ENCODE measurements at places on chromosomes 1 and 21.

GRCh38 chr1:37031429-37031828 lies 2.9 kb downstream of the GRIK3 start:
- peak; percentile 63 for DNase-seq

DNA sequence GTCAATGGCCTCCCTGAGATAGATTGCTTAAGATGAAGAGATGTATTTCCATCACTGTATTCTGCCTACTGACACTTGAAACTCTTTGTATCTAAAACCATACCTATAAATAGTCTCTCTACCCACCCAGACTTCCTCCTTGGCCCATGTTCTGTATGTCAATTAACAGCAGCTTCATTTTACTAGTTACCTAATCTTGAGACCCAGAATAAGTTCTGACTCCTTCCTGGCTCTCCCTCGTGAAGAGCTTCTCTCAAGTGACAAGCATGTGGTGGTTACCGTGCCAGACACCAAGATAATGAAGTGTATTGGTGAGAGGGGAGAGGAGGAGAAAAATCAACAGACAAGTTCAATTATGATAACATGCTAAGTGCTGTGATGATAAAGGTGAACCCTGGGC lies 128.8 kb upstream of the RAVER2 start:
- DNase-seq, result no peak

DNA sequence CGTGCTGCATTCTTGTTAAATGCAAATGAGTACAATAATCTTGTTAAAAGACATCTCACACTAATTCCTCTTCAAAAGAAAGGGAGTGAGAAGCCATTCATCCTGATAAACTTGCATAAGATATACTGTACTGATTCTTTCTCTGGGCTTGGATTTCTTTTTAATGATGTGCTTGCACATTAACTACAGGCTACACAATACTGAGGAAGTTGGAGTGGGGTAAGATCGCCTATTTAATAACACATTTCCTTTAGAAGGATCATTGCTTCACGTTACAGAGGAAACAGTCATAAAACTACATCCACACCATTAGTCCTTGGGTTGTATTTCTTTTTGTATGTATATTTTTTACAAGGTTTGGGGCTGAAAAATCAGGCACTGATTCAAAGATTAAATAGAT lies 36.6 kb downstream of the NRIP1 start:
- DNase-seq, result no peak

- peak; percentile 75 for DNase-seq
Observed at GRCh38 chr1:200525090-200525987, 95.2 kb downstream of the KIF14 start.

GRCh38 chr1:198669023-198669698 lies 30.3 kb downstream of the PTPRC start:
- no peak for DNase-seq

DNA sequence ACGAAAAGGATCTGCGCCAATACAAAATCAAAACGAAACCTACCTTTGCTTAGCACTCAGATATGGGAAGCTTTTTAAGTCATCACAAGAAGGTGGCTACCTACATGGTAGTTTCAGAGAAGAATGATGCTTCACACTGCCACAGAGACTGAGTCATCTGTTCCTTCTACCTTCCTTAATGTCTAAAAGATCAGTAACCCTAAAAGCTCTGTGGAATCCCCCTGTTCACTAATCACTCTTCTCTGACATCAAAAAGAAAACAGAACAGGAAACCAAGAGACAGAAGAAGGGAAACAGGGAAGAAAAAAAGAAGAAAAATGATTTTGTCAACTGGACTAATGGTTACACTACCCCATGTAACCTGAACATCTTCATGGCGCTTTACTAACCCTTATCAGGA lies 177.2 kb downstream of the SMYD3 start:
- no peak for DNase-seq

DNA sequence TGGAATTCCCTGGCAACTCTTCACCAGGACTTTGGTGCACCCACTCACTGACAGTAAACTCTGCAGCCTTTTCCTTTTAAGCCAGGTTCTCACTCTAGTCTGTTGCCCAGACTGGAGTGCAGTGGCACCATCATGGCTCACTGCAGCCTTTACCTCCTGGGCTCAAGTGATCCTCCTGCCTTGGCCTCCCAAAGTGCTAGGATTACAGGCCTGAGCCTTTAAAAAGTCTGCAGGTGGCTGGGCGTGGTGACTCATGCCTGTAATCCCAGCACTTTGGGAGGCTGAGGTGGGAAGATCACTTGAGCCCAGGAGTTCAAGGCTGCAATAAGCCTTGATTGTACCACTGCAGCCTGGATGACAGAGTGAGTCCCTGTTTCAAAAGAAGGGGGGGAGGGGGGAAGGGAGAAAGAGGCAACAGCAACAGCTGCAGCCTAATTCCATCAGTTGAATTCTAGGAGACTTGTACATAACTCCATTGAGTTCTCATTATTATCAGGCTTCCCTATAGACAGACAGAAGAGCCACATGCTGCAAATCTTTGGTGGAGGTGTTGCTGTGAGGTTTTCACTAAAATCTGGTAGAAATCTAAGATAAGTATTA lies 8.1 kb upstream of the HNRNPR start:
- DNase-seq, result no peak

GRCh38 chr1:172622541-172622940 lies 36.4 kb upstream of the FASLG start:
- DNase-seq, result no peak

GRCh38 chr1:161705537-161705936 lies 1.5 kb upstream of the FCRLA start:
- DNase-seq, result no peak

- no peak for DNase-seq
Observed at GRCh38 chr1:186511761-186512637, 51.1 kb upstream of the PDC start.

GRCh38 chr1:178645808-178646200 lies 79.2 kb upstream of the RALGPS2 start:
- DNase-seq, result no peak

- DNase-seq, result peak; percentile 40
Observed at GRCh38 chr1:46446646-46447498, 42.8 kb upstream of the DMBX1 start.

- DNase-seq, result no peak
Observed at GRCh38 chr1:200856716-200857357, 15.9 kb upstream of the GPR25 start.

DNA sequence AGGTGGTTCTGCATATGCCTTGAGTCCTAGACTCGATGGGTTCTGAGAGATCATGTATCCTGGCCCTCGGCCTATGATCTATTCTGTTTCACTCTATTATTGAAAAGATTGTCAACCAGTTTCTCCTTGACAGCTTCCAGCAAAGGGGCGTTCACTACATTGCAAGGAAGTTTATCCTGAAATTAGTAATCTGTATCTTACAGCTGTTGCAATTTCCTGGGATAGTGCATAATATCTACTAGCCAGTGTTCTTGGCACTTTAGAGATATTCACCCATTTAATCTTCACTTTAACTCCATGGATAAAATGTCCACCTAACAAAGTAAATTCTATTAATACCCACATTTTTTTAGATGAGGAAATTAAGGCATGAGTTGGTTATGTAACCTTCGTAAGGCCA lies 203.6 kb downstream of the TGFB2 start:
- DNase-seq, result no peak

GRCh38 chr1:51218570-51218969 lies 17.5 kb upstream of the RNF11 start:
- DNase-seq, result no peak

GRCh38 chr1:178278916-178279686 lies 185.2 kb downstream of the RASAL2 start:
- DNase-seq, result no peak

- no peak for DNase-seq
Observed at GRCh38 chr1:56429288-56429687, 150.1 kb downstream of the PLPP3 start.

DNA sequence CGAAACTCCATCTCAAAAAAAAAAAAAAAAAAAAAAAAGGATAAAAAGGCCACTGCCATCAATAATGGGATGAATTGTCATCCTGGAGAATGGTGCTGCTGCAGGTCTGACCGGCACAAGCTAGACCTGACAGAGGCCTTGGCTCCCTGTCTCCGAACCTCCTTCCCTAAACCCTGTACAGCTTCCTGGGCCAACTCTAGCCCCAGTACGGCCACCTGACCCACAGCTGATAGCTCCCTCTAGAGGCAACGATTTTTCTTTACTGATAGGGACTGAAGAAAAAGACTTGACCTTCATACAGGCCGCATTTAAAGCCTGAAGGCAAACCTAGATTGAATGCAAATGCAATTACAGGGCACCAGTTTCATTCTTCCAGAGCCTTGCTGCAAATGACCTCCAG lies 30.7 kb downstream of the NOL9 start:
- no peak for DNase-seq

- no peak for DNase-seq
Observed at GRCh38 chr1:198102454-198102827, 54.4 kb upstream of the NEK7 start.

- DNase-seq, result no peak
Observed at GRCh38 chr1:173717238-173717637, 2.5 kb downstream of the KLHL20 start.
